ENCODE measurements at places on chromosomes 13 and 19. TPM values are rescaled to one million over a fixed set of nuclear protein-coding genes. Genes with fewer than 3 reads are reported as not detected.
A peak's percentile ranks its signal among the peaks of the same experiment; 100 is the strongest.

Gene ZNF791
- 27.0 TPM for total RNA-seq

DNA sequence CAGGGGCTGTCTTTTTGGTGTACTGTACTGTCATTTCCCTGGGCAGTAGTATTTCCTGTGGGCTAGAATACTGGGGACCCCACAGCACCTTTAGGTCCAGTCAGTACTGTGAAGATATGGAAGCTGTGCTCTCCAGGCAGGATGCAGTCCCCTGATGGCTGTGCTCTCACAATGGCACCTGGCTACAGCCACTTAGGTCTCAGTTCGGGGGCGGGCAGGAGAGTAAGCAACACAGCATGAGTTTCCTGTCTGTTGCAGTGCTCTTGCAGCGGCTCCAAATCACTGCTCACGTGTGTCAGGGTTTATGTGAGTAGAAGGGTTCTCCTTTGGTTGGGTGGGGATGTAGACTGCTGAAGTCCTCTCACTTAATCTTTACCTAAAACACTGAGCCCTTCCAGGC, 810.4 kb downstream of the DACH1 start:
- no peak for DNase-seq

GRCh38 chr19:46687438-46688145, 26.6 kb upstream of the DACT3 start:
- no peak for DNase-seq

DNA sequence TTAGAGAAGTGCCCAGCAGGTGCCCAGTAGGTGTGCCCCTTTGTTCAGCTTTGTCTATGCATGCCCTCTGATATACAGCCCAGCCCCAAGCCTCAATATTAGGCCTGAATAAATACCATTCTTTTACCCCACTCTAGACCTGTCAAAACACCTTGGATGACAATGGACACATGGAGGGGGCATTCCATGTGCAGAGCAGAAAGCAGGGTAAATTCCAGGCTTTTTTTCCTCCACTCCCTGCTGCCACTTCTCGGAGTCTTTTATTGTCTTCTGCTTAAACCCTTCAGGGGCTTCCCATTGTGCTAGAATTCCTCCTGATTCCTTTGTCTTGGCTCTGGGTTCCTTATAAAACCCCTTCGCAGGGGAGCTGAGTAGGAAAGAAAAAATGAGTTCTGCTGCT, 5.8 kb upstream of the FRY start:
- no peak for DNase-seq

GRCh38 chr19:45439569-45440258, 16.0 kb upstream of the ERCC1 start:
- DNase-seq = peak; percentile 94

- peak; percentile 62 for DNase-seq
Observed at GRCh38 chr19:3471954-3472655, 8.2 kb downstream of the SMIM24 start.

- DNase-seq = no peak
Observed at GRCh38 chr13:49995625-49996101, 1.2 kb upstream of the TRIM13 start.

- DNase-seq = no peak
Observed at GRCh38 chr19:49692147-49692506, 1.2 kb downstream of the CPT1C start.

GRCh38 chr19:50490991-50491472, 14.4 kb upstream of the GARIN5A start:
- DNase-seq = no peak
